Kidney (tissue), 22 donors: ENCODE measurements at places on chromosomes 6 and 20.
A peak's percentile ranks its signal among the peaks of the same experiment; 100 is the strongest.

- no peak for DNase-seq
Observed at GRCh38 chr6:125534430-125535263, 214.8 kb upstream of the HEY2 start.

GRCh38 chr6:98416027-98416426 lies 418.3 kb upstream of the POU3F2 start:
- no peak for DNase-seq

- DNase-seq: no peak
Observed at GRCh38 chr6:72626126-72626525, 4.3 kb downstream of the KCNQ5 start.

GRCh38 chr20:36825385-36826104 lies 50.4 kb upstream of the TLDC2 start:
- peak; percentile 78 for DNase-seq

DNA sequence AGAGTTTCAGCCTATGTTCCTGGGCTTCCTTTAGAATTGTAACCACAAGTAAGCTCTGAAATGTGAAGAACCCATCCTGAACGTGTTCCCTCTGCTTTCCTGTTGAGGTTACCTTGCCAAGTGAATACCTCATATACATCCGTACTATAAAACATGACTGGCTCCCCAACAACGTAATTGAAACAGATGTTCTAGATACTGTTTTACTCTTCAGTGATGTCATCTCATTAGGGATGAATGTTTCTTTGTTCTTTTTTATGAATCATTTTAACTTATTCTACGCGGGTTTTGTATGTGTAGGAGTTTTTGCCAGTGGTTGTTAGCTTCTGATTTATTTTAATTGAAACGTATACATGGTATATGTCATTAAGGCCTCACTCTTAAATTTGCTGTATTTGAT lies 166.8 kb downstream of the SAMD5 start:
- DNase-seq: no peak

GRCh38 chr6:27775796-27776184 lies 136.4 kb downstream of the OR2B2 start:
- no peak for DNase-seq

GRCh38 chr6:25122622-25123237 lies 156.4 kb upstream of the CARMIL1 start:
- no peak for DNase-seq

GRCh38 chr6:12371641-12372146 lies 81.5 kb downstream of the EDN1 start:
- DNase-seq: no peak

GRCh38 chr6:36631326-36632011 lies 37.3 kb downstream of the SRSF3 start:
- peak; percentile 86 for DNase-seq

DNA sequence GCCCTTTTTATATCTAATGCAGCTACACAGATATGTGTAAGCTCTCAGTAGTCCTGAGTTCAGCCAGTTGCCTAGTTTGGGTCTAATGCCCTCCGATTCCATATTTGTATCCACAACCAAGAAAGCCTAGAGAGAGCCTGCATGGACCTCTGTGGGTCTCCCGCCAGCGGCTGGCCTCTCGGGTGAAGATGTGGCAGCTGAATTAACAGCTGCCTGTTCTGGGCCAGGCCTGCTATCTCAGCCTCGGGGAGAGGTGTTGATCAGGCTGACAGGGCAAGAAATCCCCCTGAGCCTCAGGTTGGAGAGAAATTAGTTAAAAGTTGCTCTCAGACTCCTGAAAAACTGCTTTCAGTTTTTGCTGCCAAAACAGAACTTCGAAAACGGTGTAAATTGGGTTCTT lies 19.8 kb downstream of the PTK7 start:
- no peak for DNase-seq

- DNase-seq: no peak
Observed at GRCh38 chr6:85464260-85464644, 14.4 kb downstream of the NT5E start.

GRCh38 chr6:168031411-168031971 lies 34.0 kb downstream of the KIF25 start:
- no peak for DNase-seq

- DNase-seq: no peak
Observed at GRCh38 chr6:128597956-128598355, 77.6 kb upstream of the PTPRK start.

DNA sequence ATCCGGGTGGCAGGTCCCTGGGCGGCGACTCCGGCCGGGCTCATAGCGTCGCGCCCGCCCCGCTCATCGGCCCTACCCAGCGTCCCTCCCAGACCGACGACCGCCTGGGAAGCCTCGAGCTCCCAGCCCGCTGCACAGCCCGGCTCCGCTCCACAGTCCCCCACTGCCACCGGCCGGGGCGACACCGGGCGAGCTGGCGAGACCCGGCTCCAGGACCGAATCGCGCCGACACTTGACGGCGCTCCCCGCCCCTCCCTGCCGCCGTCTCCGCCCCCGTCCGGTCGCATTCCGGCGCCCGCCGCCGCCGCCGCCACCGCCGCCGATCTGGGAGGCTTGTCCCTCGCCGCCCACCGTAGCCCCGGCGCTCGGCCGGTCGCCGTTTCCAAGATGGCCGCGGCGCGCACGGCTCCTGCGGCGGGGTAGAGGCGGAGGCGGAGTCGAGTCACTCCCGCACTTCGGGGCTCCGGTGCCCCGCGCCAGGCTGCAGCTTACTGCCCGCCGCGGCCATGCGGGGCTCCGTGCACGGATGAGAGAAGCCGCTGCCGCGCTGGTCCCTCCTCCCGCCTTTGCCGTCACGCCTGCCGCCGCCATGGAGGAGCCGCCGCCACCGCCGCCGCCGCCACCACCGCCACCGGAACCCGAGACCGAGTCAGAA lies at the start of gene MAP3K4:
Gene MAP3K4, plus strand, starts transcription at position 364 of the 655 bp plus-strand sequence. Its CDS starts 163 bp downstream, at position 527.
- peak; percentile 93 for DNase-seq

GRCh38 chr20:19683188-19683587 lies 74.9 kb upstream of the RIN2 start:
- DNase-seq: no peak

- DNase-seq: peak; percentile 28
Observed at GRCh38 chr20:25079171-25079570, 2.8 kb downstream of the VSX1 start.

- DNase-seq: no peak
Observed at GRCh38 chr20:18943542-18943941, 130.0 kb downstream of the SCP2D1 start.

GRCh38 chr6:43698584-43699349 lies 11.2 kb upstream of the MRPS18A start:
- peak; percentile 77 for DNase-seq
